ENCODE measurements at places on chromosomes 12 and 14. TPM values are rescaled to one million over a fixed set of nuclear protein-coding genes. Genes with fewer than 3 reads are reported as not detected.

GRCh38 chr14:79369359-79370332, 841.7 kb downstream of the DIO2 start:
- no peak for DNase-seq

The KRT8 gene
- total RNA-seq = 647 TPM

GRCh38 chr14:90274808-90275457, 18.6 kb downstream of the PSMC1 start:
- DNase-seq = no peak

The SMIM41 gene
- 1.1 TPM for total RNA-seq

The MYRFL gene
- total RNA-seq = not detected

DNA sequence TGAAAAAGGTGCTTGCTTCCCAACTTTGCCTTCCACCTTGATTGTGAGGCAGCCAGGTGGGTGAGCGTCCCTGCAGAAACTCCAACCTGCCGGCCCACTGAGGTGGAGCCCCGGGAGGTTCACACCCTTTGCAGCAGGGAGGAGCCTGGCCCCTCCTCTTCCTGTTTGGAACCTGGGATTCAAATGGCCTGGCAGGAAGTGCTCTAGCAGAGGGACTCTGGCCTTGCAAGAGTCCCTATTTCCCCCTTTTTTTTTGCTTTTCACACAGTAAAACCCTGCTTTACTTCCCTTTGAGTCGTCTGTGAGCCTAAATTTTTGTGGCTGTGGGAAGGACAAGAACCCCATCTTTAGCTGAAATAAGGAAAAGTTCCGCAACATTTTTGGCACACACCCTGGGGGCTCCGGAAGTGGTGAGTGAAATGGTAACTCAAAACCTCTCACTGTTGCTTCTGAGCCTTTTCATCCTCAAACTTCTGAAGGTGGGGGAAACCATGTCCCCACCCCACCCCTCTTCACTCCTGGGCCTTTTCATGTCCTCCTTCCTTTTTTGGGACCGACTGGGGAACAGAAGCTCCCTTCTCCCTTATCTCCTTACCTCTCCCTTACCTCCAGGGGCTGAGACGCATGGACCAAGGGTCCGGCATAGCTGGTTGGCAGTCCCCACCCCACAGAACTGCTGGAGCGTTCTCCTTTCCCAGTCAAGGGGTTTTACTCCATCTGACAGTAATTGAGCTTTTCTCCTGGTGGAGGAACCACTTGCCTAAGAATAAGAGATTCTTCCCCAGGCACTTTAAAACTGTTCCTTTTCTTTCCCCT, 102.0 kb downstream of the KCNMB4 start:
- DNase-seq = no peak
